AG04449 (cell line): ENCODE measurements at places on chromosomes 11 and 22.

DNA sequence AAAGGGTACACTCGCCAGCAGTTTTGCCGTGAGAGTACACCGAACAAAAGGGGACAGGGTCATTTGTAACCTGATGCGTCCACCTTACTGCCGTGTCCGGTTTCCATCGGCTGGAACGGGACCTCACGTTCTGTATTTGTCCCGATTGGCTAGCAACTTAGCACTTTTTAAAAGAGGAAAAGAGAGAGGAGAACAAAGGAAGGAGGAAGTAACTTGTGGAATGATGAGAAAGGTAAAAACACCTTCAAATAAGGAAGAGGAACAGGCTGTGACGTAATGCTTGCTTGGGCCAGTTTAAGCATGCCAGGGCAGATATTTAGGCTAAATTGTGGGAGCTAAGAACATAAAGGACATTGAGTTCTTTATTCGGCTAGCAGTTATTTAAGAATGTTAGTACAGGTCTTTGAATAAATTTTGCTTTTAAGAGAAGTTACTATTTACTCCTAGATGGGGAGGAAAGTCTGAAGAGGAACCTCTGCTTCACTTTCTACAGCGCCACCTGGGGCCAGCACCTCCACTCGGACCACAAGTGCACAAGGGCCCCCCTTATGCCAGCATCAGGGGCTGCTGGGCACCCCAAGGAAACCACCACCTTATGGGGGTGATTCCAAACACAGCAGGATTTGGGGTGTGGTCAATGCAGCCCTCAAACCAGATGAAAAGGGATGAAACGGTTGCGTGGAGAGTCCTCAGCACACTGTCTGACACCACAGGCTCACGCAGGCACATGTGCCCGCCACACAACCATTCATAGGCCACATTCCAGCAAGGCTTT, 5.8 kb downstream of the ARSA start:
- DNase-seq = no peak

DNA sequence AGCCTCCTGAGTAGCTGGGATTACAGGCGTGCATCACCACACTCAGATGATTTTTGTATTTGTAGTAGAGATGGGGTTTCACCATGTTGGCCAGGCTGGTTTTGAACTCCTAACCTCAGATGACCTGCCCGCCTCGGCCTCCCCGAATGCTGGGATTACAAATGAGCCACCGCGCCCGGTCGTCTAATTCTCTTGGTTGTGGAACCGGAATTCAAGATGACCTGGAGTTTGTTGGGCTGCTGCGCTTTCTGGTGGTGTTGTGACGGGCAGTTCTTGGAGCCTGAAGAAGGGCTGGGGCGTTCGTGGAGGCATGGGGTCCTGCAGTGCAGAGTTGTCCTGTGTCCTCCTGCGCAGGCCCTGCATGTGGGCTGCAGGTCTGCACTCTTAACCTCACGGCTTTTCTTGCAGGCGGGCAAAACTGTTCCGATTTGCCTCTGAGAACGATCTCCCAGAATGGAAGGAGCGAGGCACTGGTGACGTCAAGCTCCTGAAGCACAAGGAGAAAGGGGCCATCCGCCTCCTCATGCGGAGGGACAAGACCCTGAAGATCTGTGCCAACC, 4.9 kb upstream of the TRMT2A start:
- DNase-seq = no peak

GRCh38 chr22:27580311-27580897, 221.2 kb downstream of the MN1 start:
- no peak for DNase-seq

GRCh38 chr22:39283322-39284141, 35.9 kb downstream of the RPL3 start:
- no peak for DNase-seq

- DNase-seq = no peak
These were observed 111.3 kb downstream of the GGTLC2 start for GRCh38 chr22:22755778-22756100.

DNA sequence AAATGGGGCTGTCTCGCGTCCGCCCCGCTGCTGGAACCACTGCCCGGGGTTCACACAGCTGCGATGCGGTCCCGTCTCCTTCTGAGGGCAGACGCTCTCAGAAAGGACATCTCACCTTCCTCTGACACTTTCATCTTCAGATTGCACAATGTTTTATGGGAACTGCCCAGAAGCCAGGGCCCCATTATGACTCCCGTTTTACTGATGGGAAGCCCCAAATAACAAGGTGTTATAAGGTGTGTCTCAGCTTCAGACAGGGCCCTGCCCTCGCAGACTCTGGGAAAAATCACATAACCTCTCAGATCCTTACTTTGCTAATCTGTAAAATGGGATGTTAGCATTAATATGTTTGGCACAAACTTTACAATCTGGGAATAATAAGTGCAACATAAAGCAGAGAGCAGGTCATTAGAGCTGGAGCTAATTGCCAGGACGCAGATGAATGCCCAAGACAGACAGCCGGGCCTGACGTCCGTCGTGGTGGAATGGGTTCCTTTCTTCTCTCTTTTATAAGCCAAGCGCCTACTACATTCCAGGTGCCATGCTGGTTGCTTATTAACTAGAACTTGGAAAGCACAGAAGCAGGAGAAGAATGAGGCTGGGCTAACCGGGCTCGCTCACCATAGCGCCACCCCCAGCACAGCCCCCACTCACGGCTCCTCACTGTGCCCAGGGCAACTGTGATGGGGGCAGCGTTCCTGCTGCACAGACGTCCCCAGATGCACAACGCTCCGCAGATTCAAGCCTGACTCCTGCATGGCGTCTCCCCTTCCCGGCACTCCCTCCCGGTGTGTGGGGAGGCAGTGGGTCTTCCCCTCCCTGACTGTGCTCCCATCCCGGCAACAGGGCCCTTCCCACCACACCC, 43.8 kb downstream of the TRMU start:
- DNase-seq = no peak

- DNase-seq = no peak
These were observed 51.4 kb upstream of the NECTIN1 start for GRCh38 chr11:119780222-119780953.

DNA sequence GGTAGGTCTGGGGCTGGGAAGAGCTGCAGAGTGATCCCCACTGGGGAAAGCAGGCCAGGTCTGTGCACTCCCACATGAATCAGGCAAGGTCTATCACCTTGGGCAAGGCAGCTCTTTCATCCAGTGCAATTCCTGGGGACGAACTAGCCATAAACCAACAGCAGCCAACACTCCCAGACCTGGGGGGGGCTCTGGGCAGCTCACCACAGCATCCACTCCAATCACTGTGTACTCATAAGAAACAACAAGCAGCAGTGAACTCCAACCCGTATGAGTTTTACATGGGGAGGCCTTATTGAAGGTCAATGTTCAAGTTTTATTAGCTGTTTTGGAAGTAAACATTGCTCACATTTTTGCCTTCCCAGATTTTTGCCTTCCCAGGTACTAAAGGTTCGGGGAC, 157.4 kb upstream of the NAV2 start:
- DNase-seq = no peak

GRCh38 chr11:127895776-127896175, 691.6 kb downstream of the ETS1 start:
- no peak for DNase-seq

DNA sequence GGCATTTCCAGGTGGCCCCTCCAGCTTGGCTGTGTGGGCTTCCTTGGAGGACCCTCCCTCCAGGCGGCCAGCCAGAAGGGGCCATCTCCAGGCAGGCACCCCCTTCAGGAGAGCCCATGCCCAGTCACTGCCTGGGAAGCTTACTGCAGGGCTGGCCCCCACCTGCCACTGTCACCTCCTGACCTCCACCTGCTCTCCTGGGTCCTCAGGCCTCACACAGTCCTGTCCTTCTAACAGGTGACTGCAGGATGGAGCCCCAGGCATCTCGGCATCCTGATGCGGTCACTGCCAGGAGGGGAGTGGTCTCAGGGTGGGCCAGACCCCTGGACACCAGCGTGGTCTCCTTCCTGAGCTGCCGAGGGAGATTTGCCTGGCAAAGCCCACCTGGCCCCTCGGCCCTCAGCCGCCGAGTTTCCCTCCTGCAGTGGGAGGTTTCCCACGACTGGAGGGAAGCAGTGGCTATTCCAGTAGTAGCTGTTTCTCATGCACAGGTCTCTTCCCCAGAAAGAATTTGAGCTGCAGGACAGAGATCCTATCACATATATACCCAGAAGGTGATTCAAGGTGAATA, 13.0 kb downstream of the TBX1 start:
- DNase-seq = no peak

- DNase-seq = peak; percentile 5
These were observed 67.8 kb downstream of the TCF20 start for GRCh38 chr22:42202669-42203068.

- peak; percentile 31 for DNase-seq
These were observed 66.4 kb downstream of the SMCO4 start for GRCh38 chr11:93476796-93477195.

DNA sequence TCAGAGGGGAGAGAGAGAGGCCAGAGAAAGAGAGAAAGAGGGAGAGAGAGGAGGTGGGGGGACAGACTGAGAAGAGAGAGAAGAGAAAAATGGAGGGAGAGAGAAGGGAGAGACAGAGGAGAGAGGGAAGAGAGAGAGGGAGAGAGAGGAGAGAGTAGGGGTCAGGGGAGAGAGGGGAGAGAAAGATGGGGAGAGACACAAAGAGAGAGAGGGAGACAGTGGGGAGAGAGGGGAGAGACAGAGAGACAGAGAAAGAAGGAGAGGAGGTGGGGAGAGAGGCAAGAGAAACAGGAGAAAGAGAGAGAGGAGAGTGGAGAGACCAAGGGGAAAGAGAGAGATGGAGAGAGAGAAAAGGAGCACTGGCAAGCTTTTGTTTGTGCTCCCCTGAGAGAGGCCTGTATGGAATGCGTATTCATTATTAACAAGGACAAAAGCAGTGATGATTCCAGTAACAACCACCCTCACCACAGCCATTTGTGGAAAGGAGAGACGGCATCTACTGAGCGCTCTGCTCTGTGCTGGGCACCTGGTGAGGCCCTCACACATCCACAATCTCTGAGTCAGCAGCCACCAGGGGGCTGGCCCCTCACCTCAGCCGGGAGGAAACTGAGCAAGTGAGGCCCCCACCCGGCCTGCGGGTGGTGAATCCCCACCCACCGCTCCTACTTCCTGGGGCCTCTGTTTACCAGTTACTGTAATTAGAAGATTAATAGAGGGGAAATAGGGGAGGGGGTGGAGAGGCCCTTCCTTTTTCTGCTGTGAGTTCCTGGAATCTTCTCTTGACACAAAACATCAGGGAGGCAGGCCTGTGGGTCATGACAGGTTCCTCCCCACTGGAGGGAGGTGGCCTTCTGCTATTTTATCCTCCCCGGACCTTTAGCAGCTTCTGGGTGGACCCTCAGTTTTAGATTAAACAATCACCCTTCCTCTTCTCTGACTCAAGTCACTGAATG, 14.6 kb upstream of the MIAT start:
- no peak for DNase-seq

DNA sequence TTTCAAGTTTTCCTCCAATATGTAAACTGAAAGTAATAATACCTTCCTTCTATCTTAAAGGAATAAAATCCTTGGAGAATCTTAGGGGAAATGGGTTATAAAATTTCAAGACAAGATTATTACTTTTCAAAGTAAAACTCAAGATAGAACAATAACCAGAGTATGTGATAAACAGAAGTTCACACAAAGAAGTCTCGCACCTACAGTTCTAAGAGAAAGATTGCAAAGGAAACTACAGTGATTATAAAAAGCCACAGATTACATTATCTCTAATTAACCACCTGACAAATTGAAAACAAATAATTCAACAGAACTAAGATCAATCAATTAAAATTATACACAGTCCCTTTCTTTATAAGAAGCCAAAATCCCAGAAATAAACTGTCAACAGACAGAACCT, 34.0 kb downstream of the AMBRA1 start:
- DNase-seq = no peak

GRCh38 chr22:17888855-17889254, 114.6 kb upstream of the BID start:
- DNase-seq = no peak

- no peak for DNase-seq
These were observed 12.1 kb downstream of the APOL3 start for GRCh38 chr22:36148411-36148810.

GRCh38 chr11:108289699-108290098, 66.8 kb downstream of the ATM start:
- no peak for DNase-seq

DNA sequence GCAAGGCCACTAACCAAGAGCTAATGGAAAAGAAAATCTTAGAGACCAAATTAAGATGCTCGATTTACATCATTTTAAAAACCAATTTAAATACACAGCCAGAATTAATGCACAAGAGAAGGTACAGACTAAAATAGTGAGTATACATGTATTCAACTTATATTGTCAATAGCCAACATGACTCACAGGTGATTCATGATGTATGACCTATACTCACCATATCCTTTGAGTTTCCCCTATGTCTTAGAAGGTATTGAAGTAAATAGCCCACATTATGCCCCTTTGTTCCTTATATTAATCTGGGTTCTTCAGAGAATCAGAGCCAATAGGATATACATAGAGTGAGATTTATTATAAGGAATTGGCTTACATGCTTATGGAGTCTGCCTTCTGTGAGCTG, 97.5 kb upstream of the ANO3 start:
- DNase-seq = no peak

DNA sequence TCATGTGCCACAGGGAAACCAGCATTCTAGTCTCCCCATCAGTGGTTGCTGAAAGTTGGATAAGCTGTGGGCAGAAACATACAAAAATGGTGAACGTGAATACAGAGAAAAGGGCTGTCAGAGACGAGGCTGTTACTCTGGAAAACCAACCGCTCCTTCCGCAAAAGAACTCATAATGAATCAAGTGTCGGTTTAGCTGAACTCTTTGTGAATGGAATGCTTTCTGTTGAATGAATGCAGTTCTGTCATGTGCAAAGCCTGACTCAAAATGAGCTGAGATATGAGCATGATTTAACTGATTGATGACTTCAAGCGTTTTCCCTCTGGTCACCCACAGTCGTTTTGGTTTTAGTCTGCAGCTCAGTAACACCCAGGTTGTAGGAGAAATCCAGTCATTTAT, 298.3 kb downstream of the ETS1 start:
- no peak for DNase-seq

DNA sequence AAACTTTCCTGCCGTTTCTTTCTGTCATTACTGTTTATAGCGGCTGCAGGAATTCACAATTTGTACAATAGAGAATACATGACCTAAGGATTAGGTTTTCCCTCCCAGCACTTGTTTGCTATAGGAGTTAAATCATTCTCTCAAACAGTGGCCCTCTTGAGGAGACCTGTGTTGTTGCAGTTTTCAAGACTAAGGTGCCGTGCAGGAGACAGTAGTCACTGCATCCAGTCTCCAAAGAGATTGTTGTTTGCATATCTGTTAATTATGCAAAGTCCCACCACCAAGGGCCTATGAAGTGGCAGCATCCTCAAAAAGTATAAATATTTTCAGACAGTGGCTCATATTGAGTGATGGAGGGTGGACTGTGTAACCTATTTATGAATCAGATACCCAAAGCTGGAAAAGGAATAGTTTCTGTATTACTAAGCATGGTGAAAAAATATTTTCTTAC, 2.3 kb downstream of the PRSS23 start:
- no peak for DNase-seq
